ENCODE measurements at places on chromosomes 3 and 15. TPM values are rescaled to one million over a fixed set of nuclear protein-coding genes. Genes with fewer than 3 reads are reported as not detected.

- no peaks in the 10 kb centered on the region for H3K27me3 ChIP-seq
- peak overlapping the region; percentile 27 for H3K4me3 ChIP-seq
- H3K36me3 ChIP-seq = no peaks in the 10 kb centered on the region
- peaks cover 47% of the 10 kb centered on the region for H3K4me1 ChIP-seq
- DNase-seq = no peak
- peak overlapping the region; percentile 89 for H3K27ac ChIP-seq
Measured at GRCh38 chr3:134313847-134314587, 60.2 kb downstream of the AMOTL2 start.

- DNase-seq = no peak
- no peaks in the 10 kb centered on the region for H3K27me3 ChIP-seq
- no peaks in the 10 kb centered on the region for H3K36me3 ChIP-seq
- no peak overlapping the region for H3K27ac ChIP-seq
- no peak overlapping the region for H3K4me3 ChIP-seq
Measured at GRCh38 chr3:29201604-29202003, 79.3 kb upstream of the RBMS3 start.

DNA sequence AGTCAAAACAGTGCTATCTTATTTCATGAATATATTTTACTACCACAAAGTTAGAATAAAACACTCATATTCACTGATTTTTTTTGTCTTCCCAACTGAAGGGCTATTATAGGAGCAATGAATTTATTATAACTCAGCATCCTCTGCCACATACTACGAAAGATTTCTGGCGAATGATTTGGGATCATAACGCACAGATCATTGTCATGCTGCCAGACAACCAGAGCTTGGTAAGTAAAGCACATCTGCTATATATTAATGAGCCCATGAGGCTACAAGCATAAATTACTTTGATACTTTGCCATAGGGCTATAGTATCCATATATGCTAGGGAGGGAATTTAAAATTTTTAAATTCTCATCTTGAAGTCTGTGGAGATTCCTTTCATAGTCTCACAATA lies 95.9 kb downstream of the FEZF2 start:
- H3K27me3 ChIP-seq = no peaks in the 10 kb centered on the region
- H3K27ac ChIP-seq = no peak overlapping the region
- H3K4me3 ChIP-seq = no peak overlapping the region
- H3K4me1 ChIP-seq = no peaks in the 10 kb centered on the region
- H3K36me3 ChIP-seq = peaks cover 19% of the 10 kb centered on the region

GRCh38 chr15:25738171-25738965 lies 124.8 kb downstream of the ATP10A start:
- no peak for DNase-seq
- no peaks in the 10 kb centered on the region for H3K27me3 ChIP-seq
- peak overlapping the region; percentile 18 for H3K27ac ChIP-seq
- no peaks in the 10 kb centered on the region for H3K36me3 ChIP-seq
- H3K4me1 ChIP-seq = no peaks in the 10 kb centered on the region

- H3K36me3 ChIP-seq = no peaks in the 10 kb centered on the region
- H3K27ac ChIP-seq = no peak overlapping the region
- no peaks in the 10 kb centered on the region for H3K4me1 ChIP-seq
- H3K27me3 ChIP-seq = no peaks in the 10 kb centered on the region
- no peak for DNase-seq
Measured at GRCh38 chr3:152491922-152492321, 223.2 kb downstream of the MBNL1 start.

- H3K4me1 ChIP-seq = no peaks in the 10 kb centered on the region
- H3K27ac ChIP-seq = no peak overlapping the region
- no peaks in the 10 kb centered on the region for H3K36me3 ChIP-seq
Measured at GRCh38 chr3:120615847-120616609, 19.9 kb downstream of the NDUFB4 start.

- H3K27me3 ChIP-seq = peaks cover 5% of the 10 kb centered on the region
- no peak overlapping the region for H3K4me3 ChIP-seq
- no peaks in the 10 kb centered on the region for H3K36me3 ChIP-seq
- H3K4me1 ChIP-seq = no peaks in the 10 kb centered on the region
Measured at GRCh38 chr15:98514034-98514622, 134.2 kb upstream of the IGF1R start.

GRCh38 chr3:151391720-151392119 lies 7.2 kb upstream of the P2RY12 start:
- no peaks in the 10 kb centered on the region for H3K4me1 ChIP-seq
- no peak overlapping the region for H3K27ac ChIP-seq
- H3K27me3 ChIP-seq = no peaks in the 10 kb centered on the region
- H3K4me3 ChIP-seq = no peak overlapping the region
- no peaks in the 10 kb centered on the region for H3K36me3 ChIP-seq

DNA sequence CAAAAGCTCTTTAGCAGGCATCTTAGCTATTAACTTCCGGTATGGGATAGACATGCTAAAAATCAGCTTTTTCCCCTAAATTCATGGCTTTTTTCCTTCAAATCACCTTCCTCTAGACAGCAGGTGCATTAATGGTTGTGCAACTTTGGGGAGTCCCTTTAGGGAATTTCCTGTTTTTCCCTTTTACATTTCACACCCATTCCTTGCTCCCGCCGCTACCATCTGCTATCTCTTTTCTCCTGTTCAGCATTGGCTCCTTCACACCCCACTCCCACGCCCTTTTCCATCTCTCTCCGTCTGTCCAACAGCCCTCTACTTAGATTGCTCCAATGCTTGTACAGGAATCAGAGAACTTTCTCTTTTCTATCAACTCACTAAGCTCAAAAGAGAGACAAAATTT lies 43.4 kb downstream of the FEZF2 start:
- H3K27ac ChIP-seq = no peak overlapping the region
- H3K4me3 ChIP-seq = no peak overlapping the region
- no peaks in the 10 kb centered on the region for H3K27me3 ChIP-seq

DNA sequence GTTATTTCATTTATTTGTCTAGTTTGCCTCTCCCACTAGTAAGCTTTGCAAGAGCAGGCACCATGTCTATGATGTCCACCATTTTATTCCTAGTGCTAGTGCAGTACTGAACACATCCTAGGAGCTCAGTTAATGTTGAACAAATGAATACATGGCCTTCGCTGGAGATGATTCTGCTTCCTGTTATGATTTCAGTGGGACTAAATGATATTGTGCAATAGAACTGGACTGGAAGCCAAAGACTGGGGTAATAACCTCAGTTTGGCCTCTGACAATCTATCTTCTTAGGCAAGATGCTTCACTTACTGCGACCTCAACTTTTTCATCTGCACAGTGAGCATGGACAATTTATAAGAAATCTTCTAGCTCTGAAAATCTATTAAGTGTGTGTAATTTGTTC lies 191.3 kb downstream of the ADAMTSL3 start:
- H3K36me3 ChIP-seq = no peaks in the 10 kb centered on the region
- peaks cover 3% of the 10 kb centered on the region for H3K4me1 ChIP-seq
- no peak for DNase-seq
- H3K27me3 ChIP-seq = no peaks in the 10 kb centered on the region

DNA sequence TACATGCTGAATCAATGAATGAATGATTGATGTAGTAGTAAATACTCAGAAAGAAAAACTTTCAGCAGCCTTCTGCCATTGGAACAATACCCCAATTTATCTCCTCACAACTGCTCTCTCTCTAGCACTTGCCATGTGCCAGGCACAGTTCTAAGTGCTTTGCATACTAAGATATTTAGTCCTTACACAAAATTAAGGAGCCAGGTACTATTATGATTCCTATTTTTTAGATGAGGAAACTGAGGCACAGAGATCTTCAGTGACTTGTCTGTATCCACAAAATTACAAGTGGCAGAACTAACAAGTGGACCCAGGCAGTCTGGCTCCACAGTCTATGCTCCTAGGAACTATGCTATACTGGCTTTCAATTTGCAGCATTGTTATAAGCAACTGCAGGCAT lies 279.2 kb downstream of the LSAMP start:
- no peak overlapping the region for H3K4me3 ChIP-seq
- H3K36me3 ChIP-seq = no peaks in the 10 kb centered on the region
- H3K4me1 ChIP-seq = no peaks in the 10 kb centered on the region
- DNase-seq = no peak
- H3K27ac ChIP-seq = no peak overlapping the region

DNA sequence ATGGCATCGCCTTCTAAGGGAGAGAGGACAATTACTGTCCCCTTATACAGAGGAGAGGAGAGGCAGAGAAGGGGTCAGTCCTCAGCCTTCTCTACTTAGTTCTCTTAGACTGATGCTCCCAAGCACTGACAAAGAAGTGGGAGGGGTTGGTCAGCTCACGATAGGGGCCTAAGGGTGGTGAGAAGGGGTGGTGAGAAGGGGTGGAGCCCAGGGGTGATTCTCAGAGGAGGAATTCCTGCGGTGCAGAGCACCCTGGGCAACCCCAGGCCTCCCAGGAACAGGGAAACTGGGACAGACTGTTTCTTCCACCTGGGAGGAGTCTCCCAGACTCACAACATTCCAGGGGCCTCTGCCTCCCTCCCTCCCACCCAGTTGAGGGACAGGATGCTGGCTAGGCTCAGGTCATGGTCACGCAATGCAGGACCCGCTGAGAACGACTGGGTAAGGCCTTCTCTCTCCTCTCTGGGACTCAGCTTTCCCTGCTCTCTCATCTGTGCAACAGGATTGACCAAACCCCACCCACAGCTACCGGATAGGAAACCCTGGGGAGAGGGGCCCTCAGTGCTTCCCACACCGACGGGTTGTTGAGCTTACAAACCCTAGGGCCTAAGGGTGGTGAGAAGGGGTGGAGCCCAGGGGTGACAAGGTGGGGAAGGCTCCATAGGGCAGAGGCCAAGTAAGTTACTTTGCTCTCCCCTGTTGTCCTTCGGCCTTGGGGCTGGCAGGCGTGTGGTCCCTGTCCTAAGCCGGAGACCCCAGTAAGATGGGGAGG lies 1.5 kb downstream of the TPRA1 start:
- no peak overlapping the region for H3K27ac ChIP-seq
- no peaks in the 10 kb centered on the region for H3K36me3 ChIP-seq
- H3K4me1 ChIP-seq = peaks cover 51% of the 10 kb centered on the region
- DNase-seq = no peak
- peak overlapping the region; percentile 96 for H3K4me3 ChIP-seq
- H3K27me3 ChIP-seq = no peaks in the 10 kb centered on the region

GRCh38 chr3:71252466-71252865 lies 331.1 kb downstream of the FOXP1 start:
- DNase-seq = no peak
- no peak overlapping the region for H3K27ac ChIP-seq
- no peak overlapping the region for H3K4me3 ChIP-seq
- H3K36me3 ChIP-seq = no peaks in the 10 kb centered on the region
- H3K4me1 ChIP-seq = peaks cover 24% of the 10 kb centered on the region

GRCh38 chr3:126259411-126260391 lies 79.3 kb upstream of the ALDH1L1 start:
- no peaks in the 10 kb centered on the region for H3K36me3 ChIP-seq
- DNase-seq = peak; percentile 89
- H3K27ac ChIP-seq = peak overlapping the region; percentile 36
- no peaks in the 10 kb centered on the region for H3K4me1 ChIP-seq
- peak overlapping the region; percentile 32 for H3K4me3 ChIP-seq
- H3K27me3 ChIP-seq = no peaks in the 10 kb centered on the region

DNA sequence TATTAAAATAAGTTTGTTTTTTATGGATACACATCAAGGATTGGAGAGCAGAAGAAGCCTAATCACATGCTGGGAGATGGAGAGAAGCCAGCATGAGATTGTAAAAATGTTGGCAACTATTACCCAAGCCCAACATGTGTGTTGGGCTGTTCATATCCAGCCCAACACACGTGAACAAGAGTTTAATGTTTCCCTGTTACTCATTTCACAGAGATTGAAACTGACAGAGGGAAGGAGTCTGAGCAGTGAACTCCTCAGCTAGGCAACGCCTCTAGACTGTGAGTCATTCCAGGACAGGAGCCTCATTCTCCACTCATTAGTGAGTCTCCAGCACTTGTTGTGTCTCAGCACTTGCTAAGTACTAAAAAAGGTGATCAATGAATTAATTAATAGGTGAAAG lies 43.2 kb upstream of the CMSS1 start:
- H3K27ac ChIP-seq = no peak overlapping the region
- no peak for DNase-seq
- H3K4me1 ChIP-seq = no peaks in the 10 kb centered on the region
- H3K4me3 ChIP-seq = no peak overlapping the region

DNA sequence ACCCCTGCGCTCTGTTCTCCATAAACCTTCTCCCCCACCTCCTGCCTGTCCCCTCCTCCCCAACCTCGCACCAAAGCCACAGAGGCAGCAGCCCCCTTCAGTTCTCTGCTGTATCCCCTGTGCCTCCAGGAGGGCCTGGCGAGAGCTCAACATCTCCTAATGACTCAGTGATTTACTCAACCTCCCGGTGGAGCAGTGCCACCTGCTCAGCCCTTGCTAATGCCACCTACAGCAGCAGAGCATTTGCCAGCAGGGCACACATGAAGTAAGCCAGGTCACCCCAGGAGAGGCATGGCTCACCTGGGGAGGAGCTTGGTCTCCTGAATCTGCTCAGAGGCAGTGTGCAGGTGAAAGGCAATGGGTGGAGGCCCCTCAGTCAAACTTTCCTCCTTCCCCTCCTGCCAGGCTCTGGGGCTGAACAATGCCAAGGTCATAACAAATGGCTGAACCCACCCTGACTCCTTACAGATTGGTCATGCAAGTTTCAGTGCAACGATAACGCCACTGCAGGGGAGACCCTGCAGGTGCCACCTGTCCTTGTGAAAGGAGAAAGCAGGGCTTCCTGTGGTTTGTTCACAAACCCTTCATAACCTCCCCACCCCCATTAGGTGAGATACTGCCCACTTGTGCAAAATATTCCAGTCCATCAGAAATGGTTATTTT lies 19.8 kb downstream of the TRPM1 start:
- H3K27me3 ChIP-seq = no peaks in the 10 kb centered on the region
- no peaks in the 10 kb centered on the region for H3K36me3 ChIP-seq
- H3K27ac ChIP-seq = no peak overlapping the region
- peaks cover 14% of the 10 kb centered on the region for H3K4me1 ChIP-seq

GRCh38 chr3:165852191-165852590 lies 15.0 kb upstream of the BCHE start:
- no peak overlapping the region for H3K4me3 ChIP-seq
- no peaks in the 10 kb centered on the region for H3K27me3 ChIP-seq
- H3K4me1 ChIP-seq = no peaks in the 10 kb centered on the region
- H3K27ac ChIP-seq = no peak overlapping the region
- DNase-seq = no peak

- H3K27ac ChIP-seq = no peak overlapping the region
- H3K27me3 ChIP-seq = no peaks in the 10 kb centered on the region
- DNase-seq = no peak
- no peaks in the 10 kb centered on the region for H3K36me3 ChIP-seq
Measured at GRCh38 chr3:123229145-123229544, 27.4 kb downstream of the SEC22A start.

OSTN gene
- 3.7 TPM for total RNA-seq

NR1D2 gene
- total RNA-seq = 62.1 TPM

XCR1 gene
- total RNA-seq = not detected

SERPINI2 gene
- 0.58 TPM for total RNA-seq

TNFSF10 gene
- total RNA-seq = 22.4 TPM

NR2E3 gene
- not detected for total RNA-seq

PLCB2 gene
- total RNA-seq = 1.6 TPM

ZNF620 gene
- 2.0 TPM for total RNA-seq

POLQ gene
- 0.36 TPM for total RNA-seq

SHQ1 gene
- total RNA-seq = 13.6 TPM

CFAP91 gene
- 0.37 TPM for total RNA-seq

RASGRF1 gene
- 0.25 TPM for total RNA-seq
